Activated CD4-positive, alpha-beta memory T cell treated with anti-CD3 and anti-CD28 coated beads, Interleukin-2, amount 10 ng/mL, durations not matched to agents 7 days and 5 days (primary cell): ENCODE measurements at places on chromosomes 3 and 15. TPM values are rescaled to one million over a fixed set of nuclear protein-coding genes. Genes with fewer than 3 reads are reported as not detected.

The SEMA7A gene
- total RNA-seq, result 4.3 TPM

The POPDC2 gene
- total RNA-seq, result 2.4 TPM

The AGBL1 gene
- not detected for total RNA-seq

The FBXO40 gene
- total RNA-seq, result not detected

The CCDC13 gene
- 0.63 TPM for total RNA-seq

The MESP2 gene
- not detected for total RNA-seq

The ATP13A5 gene
- not detected for total RNA-seq

The GOLGA8J gene
- not detected for total RNA-seq

DNA sequence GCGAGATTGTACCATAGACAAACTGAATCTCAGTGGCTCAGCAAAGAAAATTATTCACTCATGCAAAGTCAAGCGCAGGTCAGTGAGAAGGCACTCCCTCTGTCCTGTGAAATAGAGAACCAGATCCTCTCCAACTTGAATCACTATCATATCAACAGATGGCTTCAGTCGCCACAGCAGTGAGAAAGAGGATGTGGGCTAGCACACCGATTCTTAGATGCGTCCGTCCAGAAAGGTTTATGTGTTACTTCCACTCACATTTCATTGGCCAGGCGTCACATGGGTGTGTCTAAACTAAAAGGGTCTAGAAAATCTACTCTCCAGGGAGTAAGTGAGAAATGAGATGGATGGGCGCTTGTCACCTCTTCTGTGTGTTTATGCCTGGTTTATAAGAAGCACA, 141.6 kb upstream of the KBTBD8 start:
- DNase-seq, result no peak

DNA sequence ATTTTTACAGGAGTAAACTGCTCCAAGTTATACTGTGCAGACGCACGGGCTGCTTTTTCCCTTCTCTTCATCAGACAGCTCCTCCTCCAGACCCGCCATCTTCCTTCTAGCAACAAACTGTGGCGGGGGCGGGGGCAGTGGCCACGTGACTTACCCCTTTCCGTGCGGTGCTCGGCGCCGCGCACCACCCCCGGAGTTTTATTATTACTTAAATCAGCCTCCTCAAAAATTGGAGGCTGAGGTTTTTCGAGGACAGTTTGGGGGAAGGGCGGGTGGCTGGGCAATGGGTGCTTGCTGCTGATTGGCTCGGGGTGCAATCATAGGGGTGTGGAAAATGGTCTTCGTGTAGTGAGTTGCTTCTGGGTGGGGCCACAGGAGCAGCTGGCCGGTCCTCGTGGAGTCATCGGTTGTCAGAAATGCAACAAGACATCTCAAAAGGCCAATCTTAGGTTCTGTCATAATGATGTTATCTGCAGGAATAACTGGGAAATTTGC, 77.1 kb upstream of the MFGE8 start:
- DNase-seq, result no peak

GRCh38 chr3:184315543-184315867, 1.1 kb downstream of the EIF4G1 start:
- no peak for DNase-seq

DNA sequence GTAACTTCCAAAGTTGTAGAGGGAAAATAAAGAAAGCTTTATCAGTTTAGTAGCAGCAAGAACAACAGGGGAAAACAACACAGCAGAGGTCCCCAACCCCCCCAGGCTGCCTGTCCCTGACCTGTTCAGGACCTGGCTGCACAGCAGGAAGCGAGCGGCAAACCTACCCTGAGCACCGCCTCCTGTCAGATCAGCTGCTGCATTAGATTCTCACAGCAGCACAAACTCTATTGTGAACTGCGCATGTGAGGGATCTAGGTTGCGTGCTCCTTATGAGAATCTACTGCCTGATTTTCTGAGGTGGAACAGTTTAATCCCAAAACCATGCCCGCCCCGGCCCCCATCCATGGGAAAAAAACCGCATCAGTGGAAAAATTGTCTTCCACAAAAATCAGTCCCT, 40.3 kb downstream of the USP50 start:
- DNase-seq, result no peak

- DNase-seq, result no peak
Observed at GRCh38 chr3:17518189-17519059, 224.0 kb downstream of the TBC1D5 start.

DNA sequence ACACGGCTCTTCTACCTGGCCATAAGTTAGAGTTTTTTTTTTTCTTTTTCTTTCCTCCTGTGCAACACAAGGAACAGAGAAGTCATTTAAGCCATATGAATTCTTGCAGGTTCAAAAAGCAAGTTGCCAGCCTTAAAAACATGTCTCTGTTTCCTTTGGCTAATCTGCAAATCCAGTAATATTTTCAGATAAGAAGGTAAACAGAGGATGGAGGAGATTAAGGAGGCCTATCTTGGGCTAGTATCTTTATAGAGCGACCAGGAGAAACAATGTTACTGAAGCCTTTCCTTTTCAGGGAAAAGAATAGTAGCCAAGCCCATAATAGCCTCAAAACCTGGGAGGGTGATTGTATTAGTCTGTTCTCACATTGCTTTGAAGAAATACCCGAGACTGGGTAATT, 20.9 kb upstream of the LMCD1 start:
- DNase-seq, result no peak

- no peak for DNase-seq
Observed at GRCh38 chr3:51696954-51697353, 9.9 kb upstream of the GRM2 start.

- peak; percentile 86 for DNase-seq
Observed at GRCh38 chr3:88149509-88150362, at the start of gene C3orf38. TSS of gene C3orf38 (plus strand) at chr3:88149959. CDS start at chr3:88150053, 94 bp downstream.

GRCh38 chr3:146928421-146929059, 323.4 kb upstream of the PLSCR5 start:
- DNase-seq, result no peak

GRCh38 chr3:118587037-118587741, 447.5 kb downstream of the IGSF11 start:
- DNase-seq, result no peak

- DNase-seq, result no peak
Observed at GRCh38 chr3:33798113-33798417, 365 bp upstream of the PDCD6IP start.

DNA sequence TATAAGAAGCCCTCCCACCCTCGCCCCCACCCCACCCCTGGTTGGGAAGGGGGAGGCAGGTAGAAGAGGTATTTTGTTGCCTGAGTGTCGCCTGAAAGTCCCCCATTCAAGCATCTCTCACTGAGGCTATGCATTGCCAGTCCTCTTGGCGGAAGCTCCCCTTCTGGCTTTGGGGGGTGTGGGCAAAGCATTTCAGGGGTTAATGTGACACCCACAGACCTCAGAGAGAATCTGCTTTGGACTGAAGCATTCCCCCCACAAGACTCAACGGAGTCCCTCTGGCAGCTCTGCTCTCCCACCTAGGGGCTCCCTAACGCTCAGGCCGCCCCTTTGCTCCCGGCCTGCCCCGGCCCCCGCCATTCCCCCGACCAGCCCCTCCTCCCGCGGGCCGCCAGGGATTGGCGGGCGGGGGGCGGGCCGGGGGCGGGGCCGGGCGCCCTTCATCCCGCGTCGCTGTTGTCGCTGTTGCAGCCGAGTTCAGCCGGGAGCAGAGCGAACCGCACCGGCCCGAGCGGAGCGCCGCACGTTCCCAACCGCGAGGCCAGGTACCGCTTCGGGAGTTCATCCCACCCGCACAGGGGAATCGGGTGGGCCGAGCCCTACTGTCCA, at the start of gene SLC38A3:
Gene SLC38A3, plus strand, starts transcription at position 468 of the 609 bp plus-strand sequence. CDS start 8,929 bp downstream, outside the sequence.
- DNase-seq, result no peak

GRCh38 chr15:73906346-73907034, 19.8 kb upstream of the LOXL1 start:
- no peak for DNase-seq
